ENCODE measurements at places on chromosomes 5 and 9. TPM values are rescaled to one million over a fixed set of nuclear protein-coding genes. Genes with fewer than 3 reads are reported as not detected.

The FBLL1 gene
- 0.74 TPM for total RNA-seq

The DAB2IP gene
- total RNA-seq = 7.5 TPM

The SPINK4 gene
- 0.74 TPM for total RNA-seq

The PDLIM7 gene
- total RNA-seq = 72.1 TPM

The WHRN gene
- 2.3 TPM for total RNA-seq

The IFNA2 gene
- not detected for total RNA-seq

The SMIM23 gene
- not detected for total RNA-seq

The REEP2 gene
- 17.5 TPM for total RNA-seq

The PCDHGA4 gene
- 4.5 TPM for total RNA-seq

The HRH2 gene
- not detected for total RNA-seq

The SCAI gene
- 6.7 TPM for total RNA-seq

The CEMIP2 gene
- total RNA-seq = 65.6 TPM

The NRARP gene
- 0.09 TPM for total RNA-seq

The DND1 gene
- total RNA-seq = 0.14 TPM

The CDH6 gene
- 40.0 TPM for total RNA-seq

The LRRTM2 gene
- total RNA-seq = 0.57 TPM

The PCDHAC2 gene
- 0.14 TPM for total RNA-seq

The FAM81B gene
- total RNA-seq = not detected

The STPG3 gene
- total RNA-seq = not detected

The BTF3 gene
- total RNA-seq = 201 TPM

The PCDHGA10 gene
- 4.3 TPM for total RNA-seq

The C1QTNF3 gene
- total RNA-seq = 2.0 TPM

The NLN gene
- 18.9 TPM for total RNA-seq

The NUP214 gene
- 8.7 TPM for total RNA-seq

The PTGS1 gene
- 52.2 TPM for total RNA-seq

The SOHLH1 gene
- total RNA-seq = not detected

The ORM1 gene
- not detected for total RNA-seq

The LRRC14B gene
- not detected for total RNA-seq

The FAM78A gene
- 0.55 TPM for total RNA-seq

The PHF24 gene
- total RNA-seq = under 0.01 TPM

The SWI5 gene
- 39.0 TPM for total RNA-seq

All from smooth muscle cell of bladder (primary cell).